ENCODE measurements at places on chromosomes 16 and 17.

DNA sequence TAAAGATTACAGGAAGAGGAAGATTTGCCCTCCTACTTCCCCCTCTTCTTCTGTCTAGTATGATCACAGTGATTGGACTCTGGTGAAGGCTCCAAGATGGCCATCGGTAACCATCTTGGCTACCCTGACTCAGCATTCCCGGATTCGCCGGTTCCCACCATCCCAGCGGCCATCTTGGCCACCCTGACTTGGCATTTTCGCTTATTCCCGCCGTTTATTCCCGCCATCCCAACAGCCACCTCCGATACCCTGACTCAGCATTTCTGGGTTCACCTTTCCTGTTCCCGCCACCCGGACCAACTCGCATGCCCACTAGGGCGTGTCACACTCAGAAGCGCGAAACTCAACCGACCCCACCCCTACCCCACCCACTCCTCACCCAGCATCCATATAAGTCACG, 95.4 kb upstream of the GRIN2A start:
- DNase-seq, result no peak

GRCh38 chr16:53768167-53768566, 64.2 kb downstream of the FTO start:
- no peak for DNase-seq

GRCh38 chr16:19031738-19032137, 35.7 kb upstream of the COQ7 start:
- DNase-seq, result no peak

DNA sequence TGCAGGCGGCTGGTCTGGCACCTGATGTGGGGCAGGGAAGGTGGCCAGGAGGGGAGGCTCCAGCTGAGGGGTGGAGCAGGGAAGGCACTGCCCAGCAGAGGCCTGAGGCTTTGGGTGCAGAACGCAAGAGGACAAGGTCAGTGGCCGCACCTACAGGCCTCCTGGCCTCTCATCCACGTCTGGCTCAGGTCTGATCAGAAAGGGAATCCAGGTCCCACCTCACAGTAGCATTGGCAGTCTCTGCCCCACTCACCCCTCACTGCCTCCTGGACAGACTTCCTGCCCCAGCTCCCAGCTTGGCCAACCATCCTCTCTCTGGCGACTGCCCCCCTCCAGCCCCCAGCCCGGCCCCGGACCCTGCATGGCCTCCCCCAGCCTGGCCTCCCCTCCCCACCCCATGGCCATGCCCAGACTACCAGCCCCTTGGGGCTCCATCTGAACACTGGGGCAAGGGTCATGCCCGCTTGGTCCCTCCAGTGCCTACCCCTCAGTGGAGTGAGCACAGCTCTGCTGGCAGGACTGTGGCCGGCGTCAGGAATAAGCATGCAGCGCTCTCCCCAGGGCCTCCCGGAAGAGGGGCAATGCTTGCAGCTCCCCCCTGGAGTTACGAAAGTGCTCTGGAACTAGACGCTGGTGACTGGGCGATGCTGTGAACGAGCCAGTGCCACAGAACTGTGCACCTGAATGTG, 4.6 kb downstream of the UTS2R start:
- DNase-seq, result no peak

GRCh38 chr16:1280783-1281182, 24.9 kb downstream of the TPSD1 start:
- DNase-seq, result no peak

DNA sequence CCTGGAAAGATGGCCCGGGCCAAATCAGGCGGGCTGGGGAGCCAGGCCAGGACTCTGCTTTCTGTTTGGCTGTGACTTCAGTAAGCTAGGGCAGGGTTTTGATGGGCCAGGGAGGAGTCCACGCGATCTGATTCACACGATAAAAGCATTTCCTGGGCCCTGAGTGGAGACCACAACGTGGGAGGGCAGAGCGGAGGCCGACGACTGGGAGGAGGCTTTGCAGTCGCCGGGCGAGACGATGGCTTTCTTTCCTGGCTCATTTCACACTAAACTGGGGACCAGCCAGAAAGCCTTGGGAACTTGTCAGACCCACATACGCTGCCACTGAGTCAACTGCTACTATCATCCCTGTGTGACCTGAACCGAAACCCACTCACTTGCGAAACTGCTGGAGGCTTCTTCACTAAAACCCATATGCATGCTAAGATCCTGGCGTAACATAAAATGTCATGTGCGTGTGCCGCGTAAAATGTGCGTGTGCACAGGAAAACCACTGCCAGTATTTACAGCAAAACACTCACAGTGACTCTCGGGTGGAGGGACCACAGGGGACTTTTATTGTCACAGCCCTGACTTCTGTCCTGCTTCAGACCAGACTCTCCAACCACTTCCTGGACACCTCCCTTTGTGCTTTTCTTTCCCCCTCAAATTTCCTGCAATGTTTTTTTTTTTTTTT, 14.2 kb upstream of the RHBDF2 start:
- DNase-seq, result peak; percentile 66

- DNase-seq, result no peak
Observed at GRCh38 chr16:72469932-72470331, 298.0 kb upstream of the PMFBP1 start.

Data from Kasumi-1 (cell line).